Left renal cortex interstitium (tissue), 4 donors: ENCODE measurements at places on chromosomes 4 and X. TPM values are rescaled to one million over a fixed set of nuclear protein-coding genes. Genes with fewer than 3 reads are reported as not detected.

DNA sequence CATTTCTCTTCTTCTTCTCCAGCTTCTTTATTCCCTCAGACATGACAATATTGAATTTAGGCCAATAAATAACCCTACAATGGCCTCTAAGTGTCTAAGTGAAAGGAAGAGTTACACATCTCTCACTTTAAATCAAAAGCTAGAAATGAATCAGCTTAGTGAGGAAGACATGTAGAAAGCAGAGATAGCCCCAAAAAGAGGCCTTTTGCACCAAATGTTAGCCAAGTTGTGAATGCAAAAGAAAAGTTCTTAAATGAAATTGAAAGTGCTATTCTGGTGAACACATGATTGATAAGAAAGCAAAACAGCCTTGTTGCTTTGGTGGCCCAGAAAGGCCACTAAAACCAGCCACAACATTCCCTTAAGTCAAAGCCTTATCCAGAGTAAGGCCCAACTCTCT is 146.2 kb upstream of the HHIP start:
- DNase-seq = no peak

DNA sequence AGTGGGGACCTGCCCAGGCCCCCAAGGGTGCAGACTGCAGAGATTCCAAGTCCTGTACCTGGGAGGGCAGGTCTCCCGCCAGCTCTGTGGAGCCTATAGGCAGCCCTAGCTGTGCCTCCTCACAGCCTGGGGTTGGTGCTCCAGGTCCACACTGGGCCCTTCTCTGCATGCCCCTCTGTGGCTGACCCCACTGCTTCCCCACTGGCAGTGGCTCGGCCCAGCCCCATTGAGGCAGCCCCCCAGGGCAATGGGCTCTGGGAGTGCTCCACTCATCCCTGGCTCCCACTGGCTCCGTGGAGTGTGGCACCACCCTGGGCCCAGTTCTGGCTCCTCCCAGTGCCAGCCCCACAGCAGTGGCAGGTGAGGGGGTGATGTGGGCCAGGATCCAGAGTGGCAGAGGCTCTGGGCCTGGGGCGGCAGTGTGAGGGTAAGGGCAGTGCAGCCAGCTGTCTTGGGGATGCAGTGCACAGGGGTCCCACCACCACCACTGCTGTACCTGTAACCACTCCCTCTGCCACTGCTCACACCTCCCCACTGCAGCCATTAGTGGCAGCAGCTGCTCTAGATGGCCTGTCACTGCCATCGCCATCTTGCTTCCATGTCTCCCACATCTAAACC is 312.2 kb downstream of the GPM6A start:
- DNase-seq = no peak

DNA sequence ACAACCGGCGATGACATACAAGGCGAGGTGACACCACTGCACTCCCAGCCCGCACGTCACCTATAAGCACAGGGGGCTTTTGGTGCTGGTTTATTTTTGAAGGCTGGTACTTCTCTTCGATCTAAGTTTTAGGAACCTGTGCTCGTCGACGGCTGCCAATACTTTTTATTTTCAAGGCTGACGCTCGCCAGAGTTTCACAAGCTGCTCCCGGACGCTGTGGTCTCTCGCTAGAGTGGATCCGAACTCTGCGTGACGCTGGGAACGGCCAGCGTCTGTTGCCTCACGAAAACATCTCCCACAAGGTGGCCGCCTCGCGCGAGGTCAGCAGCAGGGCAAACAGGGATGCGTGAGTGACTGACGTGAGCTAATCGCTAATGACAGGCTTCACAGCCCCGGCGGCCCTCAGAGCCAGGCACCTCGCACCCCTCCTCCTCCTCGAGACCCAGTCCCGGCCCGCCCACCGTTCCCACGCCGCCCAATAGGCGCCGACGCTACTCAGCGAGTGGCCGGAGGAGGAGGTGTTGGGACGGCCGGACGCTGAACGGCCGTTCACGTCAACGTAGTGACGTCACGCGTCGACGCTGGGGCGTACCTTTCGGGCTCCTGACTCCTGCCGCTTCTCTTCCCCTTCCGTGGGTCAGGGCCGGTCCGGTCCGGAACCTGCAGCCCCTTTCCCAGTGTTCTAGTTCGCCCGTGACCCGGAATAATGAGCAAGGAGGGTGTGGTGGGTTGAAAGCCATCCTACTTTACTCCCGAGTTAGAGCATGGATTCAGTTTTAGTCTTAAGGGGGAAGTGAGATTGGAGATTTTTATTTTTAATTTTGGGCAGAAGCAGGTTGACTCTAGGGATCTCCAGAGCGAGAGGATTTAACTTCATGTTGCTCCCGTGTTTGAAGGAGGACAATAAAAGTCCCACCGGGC is at the start of gene CLCN3:
CLCN3 (plus strand) TSS at position 621 of the 922 bp plus-strand sequence. CDS start 15,351 bp downstream, outside the sequence.
- peak; percentile 96 for DNase-seq

POF1B gene
- 0.17 TPM for polyA plus RNA-seq

COX7B2 gene
- polyA plus RNA-seq = not detected

DNA sequence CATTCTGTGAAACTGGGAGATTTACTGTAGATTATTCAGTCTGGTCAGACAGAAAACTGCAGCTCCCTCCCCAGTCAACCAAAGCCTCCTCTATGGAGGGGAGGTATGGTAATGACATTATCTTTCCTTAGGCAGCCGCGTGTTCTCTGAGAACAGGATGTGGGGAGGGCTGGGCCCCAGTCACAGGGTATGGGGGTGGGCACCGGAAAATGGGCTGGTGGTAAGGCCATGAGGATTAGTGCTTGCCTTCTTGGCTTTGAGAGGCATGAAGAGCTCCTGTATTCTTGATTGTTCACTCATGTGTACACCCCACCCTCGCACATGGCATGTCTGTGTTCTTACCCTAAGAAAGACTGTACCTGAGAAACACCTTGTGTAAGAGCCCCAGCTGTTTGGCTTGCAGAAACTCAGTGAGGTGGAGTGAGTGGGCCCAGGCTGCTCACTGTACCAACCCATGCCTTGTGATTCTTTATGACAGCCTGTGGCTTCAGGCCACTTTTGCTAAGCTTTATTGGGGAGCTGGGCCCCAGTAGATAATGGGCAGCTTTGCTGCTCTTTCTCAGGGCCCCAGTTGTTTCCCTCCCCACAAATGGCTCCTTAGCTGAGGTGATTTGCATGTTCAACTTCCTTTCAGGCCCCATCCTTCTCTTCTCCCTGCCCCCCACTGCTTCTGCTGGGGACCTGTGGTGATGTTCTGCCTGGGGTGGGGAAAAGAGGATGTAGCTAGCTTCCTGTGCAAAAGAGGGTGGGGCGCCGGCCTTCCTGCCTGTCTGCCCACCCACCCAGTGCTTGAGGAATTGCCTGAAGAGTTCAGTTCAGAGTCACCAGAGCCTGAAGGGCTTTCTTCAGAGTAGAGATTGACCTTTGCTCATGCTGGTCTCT is 30.7 kb downstream of the MSN start:
- no peak for DNase-seq

DNA sequence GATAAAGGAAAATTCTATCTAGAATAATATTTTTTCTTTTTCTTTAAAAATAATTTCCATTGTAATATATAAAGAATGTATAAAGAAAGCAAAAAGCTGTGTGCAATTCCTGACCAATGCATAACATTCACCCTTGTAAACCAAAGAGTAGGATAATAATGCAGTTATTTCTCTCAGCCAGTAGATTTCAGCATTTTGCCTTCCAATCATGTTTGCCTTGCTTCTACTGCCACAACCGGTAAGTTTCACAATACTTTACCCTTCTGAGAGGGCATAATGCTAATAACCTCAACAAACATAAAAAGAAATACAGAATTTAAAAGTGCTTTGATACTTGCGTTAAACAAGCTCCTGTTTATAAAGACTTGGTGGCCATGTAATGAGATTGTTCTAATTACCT is 59.9 kb downstream of the CHIC2 start:
- DNase-seq = no peak

DNA sequence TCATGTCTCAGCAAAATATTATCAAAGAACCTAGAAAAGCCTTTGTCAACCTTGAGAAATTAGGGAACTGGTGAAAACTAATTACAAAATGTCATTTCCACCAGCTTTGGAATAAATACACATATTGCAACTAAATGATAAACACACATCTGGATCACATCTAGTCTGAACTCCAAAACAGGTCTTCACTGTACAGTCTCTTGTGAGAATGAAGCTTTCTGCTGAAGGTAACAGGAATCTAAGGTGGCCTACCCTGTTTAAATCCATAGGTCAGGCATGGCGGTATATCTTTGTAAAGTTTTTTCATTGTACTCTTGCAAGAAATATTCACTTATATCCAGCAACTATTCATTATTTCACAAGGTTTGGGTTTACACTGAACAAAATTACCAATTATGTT is 1.7 kb downstream of the SH3D19 start:
- DNase-seq = no peak

GRCh38 chr4:43732829-43733426 is 715.7 kb downstream of the KCTD8 start:
- no peak for DNase-seq

MXRA5 gene
- 8.7 TPM for polyA plus RNA-seq

- no peak for DNase-seq
Observed at GRCh38 chr4:179836179-179837075, 2394.2 kb upstream of the AGA start.

GRCh38 chr4:184514121-184514988 is 40.0 kb upstream of the IRF2 start:
- DNase-seq = no peak

GRCh38 chrX:130075777-130076176 is 34.5 kb downstream of the ELF4 start:
- DNase-seq = no peak

- DNase-seq = no peak
Observed at GRCh38 chrX:101986586-101986985, 54.8 kb upstream of the ZMAT1 start.

DNA sequence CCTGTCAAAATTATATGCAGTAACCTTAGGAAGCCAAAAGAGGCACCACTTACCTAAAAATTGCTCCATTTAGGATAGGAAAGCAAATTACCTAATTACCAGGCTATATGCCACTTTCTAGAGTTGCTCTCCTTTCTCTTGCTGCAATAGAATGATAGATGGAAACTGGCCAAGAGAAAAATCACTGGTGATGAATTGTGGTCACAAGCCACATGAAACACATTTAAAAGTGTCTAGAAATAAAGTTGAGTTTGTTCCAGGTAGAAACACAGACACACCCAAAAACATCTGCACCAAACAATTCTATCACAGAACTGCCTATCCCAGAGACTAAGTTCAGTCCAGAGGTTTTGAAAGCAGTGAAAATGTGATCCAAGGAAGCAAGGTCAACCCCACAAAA is 337.7 kb downstream of the PCDH19 start:
- DNase-seq = no peak

DNA sequence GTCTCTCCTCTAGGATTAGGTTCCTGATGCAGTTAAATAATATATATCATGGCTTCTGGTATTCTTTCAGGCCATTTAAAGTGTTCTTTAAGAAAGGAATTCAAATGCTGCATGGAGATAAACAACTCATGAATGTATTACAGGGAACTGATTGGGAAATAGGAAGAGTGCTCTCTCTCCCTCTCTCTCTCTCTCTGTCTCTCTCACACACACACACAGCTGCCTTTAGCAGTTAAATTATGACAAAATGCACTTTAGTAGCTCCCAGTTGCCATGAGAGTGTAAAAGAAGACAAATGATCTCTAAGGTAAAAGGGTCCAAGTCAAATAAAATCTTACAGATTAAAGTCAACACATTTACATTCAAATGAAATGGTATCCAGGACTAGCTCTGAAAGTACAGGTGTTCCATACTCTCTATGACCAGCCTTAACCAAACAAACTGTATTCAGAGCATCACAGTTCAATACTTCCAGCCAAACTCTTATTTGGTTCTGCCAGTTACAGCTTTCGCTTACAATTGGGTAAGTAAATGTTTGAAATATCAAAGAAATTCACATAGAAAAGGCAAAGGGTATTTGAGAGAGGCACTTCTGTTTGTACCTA is 94.7 kb upstream of the CXXC4 start:
- no peak for DNase-seq

GRCh38 chr4:165443276-165443675 is 64.5 kb downstream of the CPE start:
- no peak for DNase-seq

SOX3 gene
- polyA plus RNA-seq = not detected

- no peak for DNase-seq
Observed at GRCh38 chr4:55920571-55920970, 28.2 kb upstream of the CEP135 start.

SORCS2 gene
- 3.7 TPM for polyA plus RNA-seq
